ENCODE measurements at places on chromosomes 2 and 18.

GRCh38 chr2:71824436-71824835 lies 323.2 kb downstream of the CYP26B1 start:
- no peak for DNase-seq

DNA sequence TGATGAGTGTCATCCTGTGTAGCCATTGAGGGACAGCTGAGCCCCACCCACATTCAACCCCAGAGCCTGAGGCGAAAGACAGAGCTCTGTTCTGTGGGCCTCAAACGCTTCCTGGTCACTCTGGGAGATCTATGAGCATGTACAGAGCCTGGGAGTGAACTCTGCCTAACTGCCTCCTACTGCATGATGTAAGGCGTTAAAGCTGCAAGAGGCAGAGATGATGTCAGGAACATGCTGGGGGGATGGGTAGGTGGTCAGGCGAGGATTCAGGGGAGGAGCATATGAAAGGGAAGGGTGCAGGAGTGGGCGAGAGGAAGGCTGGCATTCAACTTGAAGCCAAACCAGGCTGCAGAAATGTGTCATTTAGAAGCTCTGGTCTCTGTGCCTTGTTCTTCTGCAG lies 181.0 kb downstream of the TFCP2L1 start:
- DNase-seq, result no peak

- DNase-seq, result peak; percentile 43
Measured at GRCh38 chr2:229800997-229801754, 86.8 kb upstream of the DNER start.

DNA sequence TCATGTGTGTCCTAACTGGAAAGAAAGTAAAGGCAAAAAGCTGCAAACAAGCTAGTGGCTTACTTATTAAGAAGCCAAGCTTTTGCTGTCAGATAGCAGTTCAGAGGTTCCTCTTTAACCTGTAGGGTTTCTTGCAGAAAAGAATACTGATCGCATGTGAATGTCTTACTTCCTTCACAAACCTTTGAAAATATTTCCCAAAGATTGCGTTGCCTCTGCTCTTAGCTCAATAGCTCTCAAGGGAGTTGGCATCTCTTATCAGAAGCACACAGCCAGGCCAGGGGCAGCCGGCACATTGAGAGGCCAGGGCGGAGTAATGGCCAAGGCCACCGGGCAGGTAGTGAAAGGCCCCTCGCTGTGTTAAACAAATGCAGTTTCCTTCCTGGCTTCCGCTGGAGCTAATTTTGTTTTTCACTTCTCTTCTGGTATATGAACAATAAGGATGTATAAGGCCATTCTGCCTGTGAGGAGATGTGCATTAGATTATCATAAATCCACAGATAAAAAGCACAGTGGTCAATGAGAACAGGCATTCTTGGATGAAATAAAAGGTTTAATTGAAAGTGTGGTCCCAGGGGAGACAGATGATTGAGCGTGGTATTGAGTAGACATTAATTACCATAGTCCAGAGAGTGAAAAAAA lies 542.4 kb upstream of the NRP2 start:
- DNase-seq, result no peak

DNA sequence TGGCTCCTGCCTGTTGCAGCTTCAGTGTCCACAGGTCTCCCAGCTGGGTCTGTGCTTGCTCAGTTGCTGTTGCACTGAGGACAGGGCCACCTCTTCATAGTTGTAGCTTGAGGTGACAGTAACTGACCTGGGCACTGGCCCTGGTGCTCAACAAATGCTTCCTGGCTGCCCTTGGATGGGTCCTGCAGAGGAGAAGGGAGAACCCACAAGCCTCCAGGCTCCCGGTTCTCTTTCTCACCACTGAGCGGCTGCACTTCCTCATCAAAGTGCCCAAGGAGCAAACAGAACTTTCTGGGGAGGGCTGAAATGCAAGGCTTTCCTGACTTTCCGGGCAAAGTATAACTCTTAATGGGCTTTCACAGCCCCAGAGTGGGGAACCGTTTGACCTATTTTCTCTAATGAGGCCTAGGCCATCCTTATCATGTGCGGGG lies 38.7 kb downstream of the LCT start:
- no peak for DNase-seq

DNA sequence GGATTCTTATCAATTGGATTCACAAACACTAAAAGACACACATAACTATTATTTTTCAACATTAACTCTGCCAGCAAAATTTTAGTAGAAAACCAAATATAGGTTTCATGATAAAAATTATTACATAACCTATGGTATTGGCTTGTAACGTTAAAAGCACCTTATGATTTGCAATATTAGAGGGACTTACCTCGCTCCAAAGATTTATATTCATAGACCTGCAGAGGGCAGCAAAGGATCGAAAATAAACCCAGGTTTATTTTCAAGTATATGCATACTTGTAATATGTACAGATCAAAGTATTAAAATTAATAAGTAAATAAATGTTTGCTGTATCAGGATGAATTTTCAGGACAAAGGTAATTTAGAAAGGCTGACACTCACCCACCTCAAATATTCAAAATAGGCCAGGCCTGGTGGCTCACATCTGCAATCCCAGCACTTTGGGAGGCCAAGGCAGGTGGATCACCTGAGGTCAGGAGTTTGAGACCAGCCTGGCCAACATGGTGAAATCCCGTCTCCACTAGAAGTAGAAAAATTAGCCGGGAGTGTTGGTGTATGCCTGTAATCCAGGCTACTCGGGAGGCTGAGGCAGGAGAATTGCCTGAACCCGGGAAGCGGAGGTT lies 45.3 kb downstream of the LRPPRC start:
- peak; percentile 6 for DNase-seq

- DNase-seq, result no peak
Measured at GRCh38 chr2:125037135-125037653, 1012.1 kb downstream of the CNTNAP5 start.

DNA sequence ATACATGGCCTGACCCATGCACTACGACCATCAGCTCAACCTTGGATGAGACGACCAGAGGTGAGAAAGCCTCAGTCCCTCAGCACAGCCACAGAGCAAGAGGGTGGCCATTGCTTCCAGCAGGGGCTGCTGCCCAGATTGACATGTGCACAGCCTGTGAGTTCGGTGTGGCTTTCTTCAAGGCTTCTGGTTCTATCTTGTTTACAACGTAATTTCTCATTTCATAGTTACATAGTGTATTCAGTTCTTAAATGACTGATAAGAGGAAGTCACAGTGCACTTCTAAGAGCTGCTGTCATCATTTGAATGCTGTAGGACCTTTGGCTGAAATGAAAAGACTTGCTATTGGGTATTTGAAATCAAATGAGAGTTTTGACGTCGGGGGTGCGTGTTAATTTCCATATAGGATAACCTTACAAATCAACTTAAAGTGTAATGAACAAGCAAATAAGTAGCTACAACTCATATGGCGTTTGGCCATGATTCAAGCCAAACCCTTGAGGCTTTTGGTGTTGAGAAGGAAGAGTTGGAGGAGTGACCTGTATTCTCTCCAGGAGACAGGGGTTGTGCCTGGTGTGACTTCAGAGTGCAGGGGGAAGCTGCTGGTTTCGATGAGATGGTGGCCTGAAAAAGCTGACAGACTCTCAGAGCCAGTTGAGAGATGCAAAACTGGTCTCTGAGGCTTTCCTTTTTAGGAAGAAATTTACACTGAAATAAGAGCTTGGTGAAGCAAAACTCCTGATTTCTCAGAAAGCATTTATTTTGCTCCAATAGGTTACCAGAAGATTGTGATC lies 51.0 kb downstream of the TSHZ1 start:
- no peak for DNase-seq

DNA sequence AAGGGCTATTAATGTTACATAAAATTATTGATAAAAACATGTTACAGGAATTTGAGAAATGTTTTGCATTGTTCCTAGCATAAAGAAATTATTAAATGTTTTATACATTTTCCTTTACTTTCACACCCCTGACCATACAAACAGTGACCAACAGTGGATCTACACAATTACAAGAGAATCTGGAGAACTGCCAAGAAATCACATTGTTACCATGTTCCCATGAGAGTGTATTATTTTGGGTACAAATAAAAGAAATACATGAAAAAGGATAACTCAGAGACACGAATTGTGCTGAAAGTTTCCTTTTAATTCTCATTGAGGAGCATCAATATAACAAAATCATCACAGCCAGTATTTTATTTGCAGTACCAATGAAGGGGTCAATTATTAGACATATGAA lies 150.1 kb downstream of the WDPCP start:
- no peak for DNase-seq

DNA sequence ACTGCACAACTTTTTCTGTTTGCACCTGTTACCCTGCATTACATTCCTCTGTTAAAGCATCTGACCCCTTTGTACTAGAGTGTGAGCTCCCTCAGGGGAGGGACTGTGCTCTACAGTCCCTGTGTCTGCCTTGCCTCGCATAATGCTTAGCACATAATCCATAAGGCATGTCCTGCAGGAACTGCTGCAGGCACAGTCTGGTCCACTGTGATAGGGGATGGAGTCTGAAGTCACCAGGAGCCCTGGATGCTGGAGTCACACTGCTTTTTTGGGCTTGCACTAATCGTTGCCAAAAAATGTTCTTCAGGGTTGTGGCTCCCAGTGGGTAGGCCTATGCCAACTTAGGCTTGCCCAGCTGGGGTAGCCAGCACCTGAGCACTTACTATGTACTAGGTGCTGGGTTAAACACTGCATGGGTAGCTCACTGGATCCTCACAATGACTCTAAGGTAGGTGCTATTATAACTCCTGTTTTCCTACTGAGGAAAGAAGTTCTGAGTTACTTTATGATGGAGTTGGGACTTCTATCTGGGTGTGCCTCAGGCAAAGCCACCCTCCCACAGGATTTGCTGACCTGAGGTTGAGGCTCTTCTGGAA lies 33.3 kb downstream of the COPS7B start:
- DNase-seq, result no peak

GRCh38 chr2:117571590-117572349 lies 242.7 kb upstream of the DDX18 start:
- no peak for DNase-seq

DNA sequence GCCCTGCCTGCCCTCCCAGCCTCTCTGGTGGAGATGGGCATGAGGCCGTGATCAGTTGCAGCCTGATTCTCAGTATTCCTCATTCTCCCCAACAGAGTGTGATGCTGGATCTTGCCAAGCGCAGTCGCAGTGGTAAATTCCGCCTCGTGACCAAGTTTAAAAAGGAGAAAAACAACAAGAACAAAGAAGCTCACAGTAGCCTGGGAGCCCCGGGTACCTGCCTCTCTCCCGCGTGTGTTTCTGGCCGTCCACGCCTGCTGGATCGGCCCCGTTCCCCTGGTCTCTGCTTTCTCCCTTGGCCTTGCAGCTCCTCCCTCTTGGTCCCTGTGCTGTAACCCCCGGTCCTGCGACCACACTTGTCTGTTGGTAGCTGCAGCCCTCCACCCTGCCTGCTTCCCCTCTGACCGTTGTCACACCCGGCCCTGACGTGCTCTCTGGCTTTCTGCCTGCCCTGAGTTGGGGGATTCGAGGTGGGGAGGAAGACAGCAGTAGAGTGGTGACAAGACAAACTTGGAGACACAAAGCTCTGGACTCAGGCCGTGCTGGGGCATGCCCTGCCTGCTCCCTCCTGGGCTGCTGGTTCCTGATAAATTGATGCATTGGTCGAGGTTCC lies 99.5 kb downstream of the USP40 start:
- no peak for DNase-seq

- no peak for DNase-seq
Measured at GRCh38 chr18:55550471-55550870, 37.5 kb downstream of the TCF4 start.

DNA sequence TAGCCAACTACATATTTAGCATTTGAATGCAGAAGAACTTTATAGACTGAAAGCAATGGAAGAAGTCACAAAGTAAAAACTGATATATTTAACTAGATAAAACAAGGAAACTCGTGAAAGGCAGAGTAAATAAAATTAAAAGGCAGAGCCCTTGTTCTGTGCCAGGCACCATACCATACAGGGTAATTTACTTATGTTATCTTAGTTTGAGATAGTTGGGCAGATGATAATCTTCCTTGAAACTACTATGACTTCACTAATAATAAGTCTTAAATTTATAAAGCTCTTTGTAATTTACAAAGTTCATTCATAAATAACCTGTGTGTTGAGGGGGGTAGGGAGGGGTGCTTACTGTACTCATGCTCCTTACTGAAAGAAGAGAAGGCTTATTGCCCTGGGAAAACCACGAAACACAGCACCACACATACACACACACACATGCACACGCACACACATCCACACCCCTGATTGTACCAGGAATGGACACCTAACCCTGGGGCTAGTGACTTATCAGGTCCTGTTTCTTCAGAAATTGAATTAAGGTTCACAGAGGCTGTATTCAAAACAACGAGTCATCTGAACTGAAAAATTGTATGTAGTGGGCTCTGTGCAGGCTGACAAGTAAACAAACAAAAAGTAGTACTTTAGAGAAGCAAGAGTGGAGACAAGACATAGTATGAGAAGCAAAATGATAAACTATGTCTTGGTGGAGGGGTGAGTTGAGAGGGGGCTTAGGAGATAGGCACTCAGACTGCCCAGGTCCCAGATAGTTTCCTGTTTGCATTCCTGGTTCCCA lies 38.1 kb downstream of the AGFG1 start:
- DNase-seq, result no peak

DNA sequence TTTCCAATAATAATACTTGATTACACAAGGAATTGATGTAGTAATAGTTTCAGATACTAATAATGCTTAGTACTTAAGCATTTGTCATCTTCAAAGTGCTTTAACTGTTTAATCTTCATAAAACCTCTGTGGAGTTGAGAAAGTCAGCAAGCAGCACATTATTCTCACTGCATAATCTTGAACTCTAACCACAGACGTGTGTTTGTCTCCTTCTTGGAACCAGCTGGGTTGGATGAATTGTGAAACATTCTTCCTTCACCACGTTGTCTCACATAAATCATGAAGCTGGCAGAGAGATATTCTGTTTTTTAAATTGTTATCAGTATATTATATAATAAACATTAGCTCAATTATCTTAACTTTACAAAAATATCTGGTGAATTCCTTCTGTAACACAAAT lies 55.1 kb upstream of the LDAH start:
- no peak for DNase-seq

- DNase-seq, result no peak
Measured at GRCh38 chr2:233065954-233066470, 5.9 kb downstream of the INPP5D start.

DNA sequence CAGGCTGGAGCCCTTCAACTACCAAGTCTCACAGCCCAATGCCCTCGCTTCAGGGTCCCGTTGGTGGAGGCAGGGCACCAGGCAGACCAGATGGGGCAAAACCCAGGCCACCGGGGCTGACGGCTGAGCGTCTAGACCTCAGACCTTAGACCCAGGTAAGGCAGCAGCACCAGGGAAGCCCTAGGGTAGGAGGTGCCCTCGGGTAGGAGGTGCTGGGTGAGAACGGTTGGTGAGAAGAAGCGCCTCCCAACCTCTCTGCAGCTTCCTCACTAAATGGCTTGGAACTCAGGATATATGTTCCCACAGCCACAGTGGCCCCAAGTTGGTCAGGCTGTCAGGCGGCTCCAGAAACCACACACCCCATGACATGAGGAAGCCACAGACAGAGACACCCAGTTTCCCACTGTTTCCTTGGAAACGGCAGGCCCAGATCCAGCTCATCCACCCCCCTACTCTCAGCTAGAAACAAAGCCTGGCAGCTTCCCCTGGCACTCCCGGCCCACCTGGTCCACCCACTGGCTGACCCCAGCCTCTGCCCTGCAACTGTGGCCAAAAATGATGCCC lies 13.1 kb upstream of the MLPH start:
- no peak for DNase-seq

Measured in HFF-Myc (cell line).